ENCODE measurements at places on chromosomes 11 and 22.
A peak's percentile ranks its signal among the peaks of the same experiment; 100 is the strongest.

DNA sequence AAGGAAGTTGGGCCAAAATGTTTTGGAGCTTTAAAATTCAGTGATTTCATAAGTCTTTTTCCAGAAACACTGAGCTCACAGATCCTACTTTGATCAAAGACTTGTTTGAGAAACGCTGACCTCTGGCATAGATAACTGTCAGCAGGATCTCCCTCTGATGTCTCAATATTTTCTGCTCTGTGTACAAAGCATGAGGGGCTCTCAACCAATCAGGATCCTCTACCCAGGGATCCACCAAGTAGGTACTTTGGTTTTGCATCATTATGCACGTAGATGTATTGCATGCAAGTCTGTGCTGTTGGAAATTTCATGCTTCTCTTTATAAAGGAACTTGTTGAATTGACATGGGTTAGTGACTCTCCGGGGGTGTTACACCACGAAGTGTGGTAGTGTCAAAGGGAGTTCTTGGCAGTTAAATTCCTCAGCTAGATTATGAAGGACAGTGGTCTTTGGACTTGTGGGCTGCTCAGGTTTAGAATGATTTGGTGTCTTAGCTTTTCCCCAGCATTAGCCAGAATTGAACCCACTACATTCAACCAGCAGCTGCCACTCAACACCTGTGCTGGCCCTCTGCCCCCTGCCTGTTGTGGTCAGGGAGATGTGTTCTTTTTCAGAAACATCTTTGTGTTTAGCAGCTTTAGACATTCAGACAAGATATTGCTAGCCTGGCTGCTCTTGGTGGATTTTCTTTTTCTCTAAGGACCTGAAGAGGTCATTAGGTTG lies 1.7 kb upstream of the DIXDC1 start:
- DNase-seq: peak; percentile 86

DNA sequence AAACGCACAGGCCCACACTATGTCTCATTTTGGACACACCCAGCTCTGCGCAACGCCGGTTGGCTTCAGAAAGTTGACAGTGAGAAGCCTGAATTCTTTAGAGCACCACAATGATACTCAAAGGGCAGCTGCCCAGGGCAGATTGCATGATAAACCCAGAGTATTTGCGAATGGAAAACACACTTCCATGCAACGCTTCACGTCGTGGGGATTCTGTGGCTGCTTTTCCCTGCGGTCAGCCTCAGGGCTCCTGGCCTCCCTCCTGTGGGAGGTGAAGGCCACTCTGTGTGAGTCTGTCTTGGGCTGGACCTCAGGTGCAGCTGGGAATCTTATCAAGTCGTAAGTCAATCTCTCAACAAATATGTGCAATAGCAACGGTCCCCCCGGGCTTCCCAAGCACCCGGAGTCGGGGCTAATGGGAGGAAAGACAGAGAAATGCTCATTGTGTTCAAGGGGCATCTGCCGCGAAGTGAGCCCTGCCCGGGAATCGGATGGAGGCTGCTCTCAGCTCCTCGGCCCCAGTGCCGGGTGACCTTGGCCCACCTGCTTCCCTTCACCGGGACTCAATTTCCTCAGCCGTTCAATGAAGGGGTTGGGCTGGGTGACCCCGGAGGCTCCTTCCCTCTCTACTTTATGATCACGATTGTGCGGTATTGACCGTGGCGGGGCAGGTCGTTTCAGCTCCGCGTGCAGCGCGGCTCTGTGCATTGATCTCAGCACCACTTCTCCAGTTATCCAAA lies 623.6 kb downstream of the BRD1 start:
- DNase-seq: no peak

DNA sequence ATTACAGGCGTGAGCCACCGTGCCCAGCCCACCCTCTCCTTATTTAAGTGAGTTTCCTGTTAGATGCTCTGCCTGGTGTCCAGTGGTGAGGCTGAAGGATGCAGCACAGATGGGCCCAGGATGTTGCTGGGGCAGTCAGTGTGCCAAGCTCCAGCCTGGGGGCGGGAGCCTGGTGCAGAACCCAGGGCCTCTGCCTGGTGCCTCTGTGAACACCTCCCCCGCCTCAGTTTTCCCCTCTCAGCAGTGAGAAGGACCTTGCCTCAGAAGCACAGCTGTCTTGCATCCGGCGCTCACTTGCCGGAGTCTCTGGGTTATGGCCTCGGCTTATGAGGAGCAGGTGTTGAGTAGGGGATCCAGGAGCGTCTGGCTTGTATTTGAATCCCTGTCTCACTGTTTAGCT lies 116.2 kb downstream of the KIAA1671 start:
- no peak for DNase-seq

DNA sequence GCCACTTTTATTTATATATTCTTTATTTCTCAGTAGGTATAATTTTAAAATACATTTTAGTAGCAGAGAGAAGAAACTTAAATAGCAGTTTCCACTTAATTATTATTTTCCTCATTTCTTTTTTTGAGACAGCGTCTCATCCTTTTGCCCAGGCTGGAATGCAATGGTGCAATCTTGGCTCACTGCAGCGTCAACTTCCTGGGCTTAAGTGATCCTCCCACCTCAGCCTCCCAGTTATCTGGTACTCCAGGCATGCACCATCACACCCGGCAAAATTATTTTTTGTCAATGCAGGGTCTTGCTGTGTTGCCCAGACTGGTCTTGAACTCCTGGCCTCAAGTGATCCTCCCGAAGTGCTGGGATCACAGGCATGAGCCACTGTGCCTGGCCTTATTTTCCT lies 38.3 kb downstream of the ATG13 start:
- no peak for DNase-seq

GRCh38 chr22:41898645-41899044 lies 16.2 kb downstream of the SHISA8 start:
- DNase-seq: no peak

DNA sequence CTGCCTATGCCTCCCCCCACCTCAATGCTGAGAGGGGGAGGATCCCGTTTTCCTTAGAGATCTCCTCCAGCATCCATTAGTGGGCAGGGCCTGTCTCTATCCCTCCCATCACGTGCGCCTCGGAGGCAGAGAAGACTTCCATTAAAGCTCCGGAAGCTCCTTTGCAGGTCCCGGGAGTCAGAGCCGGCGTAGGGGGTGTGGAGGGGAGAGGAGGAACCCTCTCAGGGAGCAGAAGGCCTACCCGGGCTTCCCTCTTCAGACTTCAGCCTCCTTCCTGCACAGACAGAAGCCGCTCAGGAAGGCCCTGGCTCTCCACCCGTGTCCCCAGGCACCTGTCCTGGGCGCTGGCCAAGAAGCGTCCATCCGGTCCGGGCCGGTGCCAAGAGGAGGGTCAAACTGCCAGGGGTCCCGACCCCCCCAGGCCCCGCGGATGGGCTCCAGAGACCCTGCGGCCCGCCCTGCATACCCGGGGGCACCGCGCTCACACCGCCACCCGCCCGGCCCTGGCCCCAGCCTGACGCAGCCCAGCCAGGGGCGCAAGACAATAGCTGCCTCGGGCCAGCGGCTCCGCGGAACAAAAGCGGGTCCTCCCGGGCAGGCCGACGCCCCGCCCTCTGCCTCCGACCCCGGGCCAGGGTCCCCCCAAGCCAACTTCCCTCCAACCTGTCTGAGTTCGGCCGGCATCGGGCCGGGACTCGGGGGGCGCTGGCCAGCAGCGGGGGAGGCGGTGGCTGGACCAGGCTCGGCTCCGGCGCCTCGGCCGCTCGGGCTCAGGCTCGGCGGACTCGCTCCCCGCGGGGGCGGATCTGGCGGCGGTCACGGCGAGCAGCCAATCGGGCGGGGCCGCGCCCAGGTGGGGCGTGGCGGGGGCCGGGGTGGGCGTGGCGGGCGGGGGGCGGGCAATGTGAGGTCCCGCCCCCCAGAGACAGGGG lies 29.9 kb downstream of the ARVCF start:
- peak; percentile 53 for DNase-seq

GRCh38 chr11:134818516-134818915 lies 406.5 kb upstream of the B3GAT1 start:
- no peak for DNase-seq

DNA sequence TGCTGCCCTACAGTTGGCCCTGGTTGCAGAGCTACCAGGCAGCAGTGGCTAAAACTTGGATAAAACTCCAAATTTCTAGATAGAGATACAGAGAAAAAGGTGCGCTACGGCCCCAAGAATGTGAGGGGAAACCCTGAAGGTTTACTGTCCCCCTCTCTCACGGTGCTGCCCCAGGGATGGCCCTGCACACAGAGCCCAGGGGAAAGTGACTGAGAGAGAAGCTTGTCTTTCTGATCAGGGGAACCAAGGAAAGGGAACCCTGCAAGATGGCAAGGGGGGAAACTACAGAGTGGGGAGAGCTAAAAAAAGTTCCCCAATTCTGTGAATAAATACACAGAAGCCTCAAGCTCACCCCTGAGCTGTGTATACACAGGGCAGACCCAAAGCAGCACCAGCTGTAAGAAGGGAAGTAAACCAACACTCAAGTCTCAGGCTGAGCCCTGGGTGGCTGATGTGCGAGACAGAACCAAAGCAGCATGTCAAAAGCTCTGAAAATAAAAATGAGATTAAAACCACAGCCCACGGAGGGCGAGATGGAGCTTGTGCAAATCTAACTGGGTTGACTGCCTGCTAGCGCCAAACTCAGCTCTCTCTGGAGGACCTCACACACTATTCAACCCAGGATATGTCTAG lies 22.1 kb downstream of the GNB1L start:
- DNase-seq: no peak

GRCh38 chr22:22942511-22943329 lies 55.1 kb downstream of the IGLL5 start:
- DNase-seq: peak; percentile 68

- no peak for DNase-seq
These were observed 129.2 kb upstream of the MTMR2 start for GRCh38 chr11:96052921-96053651.

GRCh38 chr22:37742376-37743171 lies 45.7 kb downstream of the TRIOBP start:
- DNase-seq: peak; percentile 93

DNA sequence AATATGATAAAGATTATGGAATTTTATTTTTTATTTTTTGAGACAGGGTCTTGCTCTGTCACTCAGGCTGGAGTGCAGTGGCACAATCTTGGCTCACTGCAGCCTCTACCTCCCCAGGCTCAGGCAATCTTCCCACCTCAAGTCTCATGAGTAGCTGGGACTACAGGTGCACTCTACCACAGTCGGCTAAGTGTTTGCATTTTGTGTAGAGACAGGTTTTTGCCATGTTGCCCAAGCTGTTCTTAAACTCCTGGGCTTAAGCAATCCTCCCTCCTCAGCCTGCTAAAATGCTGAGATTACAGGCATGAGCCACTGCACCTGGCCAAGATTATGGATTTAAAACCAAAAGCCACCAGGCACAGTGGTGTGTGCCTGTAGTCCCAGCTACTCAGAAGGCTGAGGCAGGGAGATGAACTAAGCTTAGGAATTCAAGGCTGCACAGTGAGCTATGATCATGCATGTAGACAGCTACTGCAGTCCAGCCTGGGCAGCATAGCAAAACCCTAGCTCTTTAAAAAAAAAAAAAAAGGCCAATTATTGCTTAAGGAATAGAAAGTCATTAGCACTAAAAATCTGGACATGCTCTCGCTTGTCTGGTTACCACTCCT lies 20.2 kb upstream of the CCND1 start:
- DNase-seq: no peak

- peak; percentile 43 for DNase-seq
These were observed 1060.7 kb downstream of the FAM181B start for GRCh38 chr11:81673001-81673400.

DNA sequence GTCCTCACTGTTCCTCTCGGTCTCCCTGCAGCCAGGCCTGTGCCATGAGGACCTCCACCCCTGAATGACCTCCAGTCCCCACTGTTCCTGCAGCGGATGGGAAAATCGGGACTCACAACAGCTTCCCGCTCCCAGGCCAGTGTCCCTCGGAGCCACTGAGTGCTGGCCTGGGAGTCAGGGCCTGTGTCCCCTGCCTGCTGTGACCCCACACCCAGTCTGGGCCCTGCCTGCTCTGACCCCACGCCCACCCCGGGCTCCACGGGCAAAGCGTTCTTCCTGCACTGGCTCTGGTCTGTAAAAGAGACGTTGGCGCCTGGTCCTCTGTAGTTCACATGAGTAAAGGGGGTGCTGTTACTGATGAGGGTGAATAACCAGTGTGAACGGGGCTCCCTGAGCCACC lies 73.0 kb upstream of the SHISAL1 start:
- DNase-seq: no peak

All from fibroblast of mammary gland (primary cell).